ENCODE measurements at places on chromosomes 6 and 20.

DNA sequence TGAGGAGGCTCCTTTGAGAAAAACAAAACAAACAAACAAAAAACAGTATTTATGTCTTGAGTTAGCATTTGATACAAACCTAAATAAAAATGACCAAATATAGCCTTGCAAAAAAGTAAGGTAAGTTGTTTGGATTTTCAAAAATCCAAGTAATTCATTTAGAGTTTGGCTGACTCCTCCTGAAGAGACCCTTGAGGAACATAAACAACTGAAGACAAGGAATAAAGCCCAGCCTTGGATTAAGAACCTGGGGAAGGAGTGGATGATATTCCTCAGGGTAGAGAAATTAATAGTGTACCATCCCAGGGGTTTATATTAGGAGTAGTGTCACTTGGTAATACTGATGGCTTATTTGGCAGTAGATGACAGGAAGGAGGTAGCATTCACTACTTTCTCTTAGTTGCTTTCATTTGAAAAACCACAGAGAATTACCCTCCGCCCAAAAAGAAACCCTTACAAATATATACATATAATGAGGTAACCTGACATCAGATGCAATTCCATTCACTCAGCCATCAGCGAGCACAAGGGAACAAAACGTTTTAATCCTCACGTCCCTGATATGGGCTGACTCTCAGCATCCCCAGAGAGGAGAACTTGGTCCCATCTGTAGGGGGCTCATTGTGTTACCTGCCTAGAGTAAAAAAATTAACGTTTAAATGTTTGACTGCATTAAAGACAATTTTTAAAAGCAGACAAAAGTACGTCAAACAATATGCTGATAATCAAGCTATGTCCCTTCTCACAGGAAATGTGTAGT is 57.0 kb downstream of the SOBP start:
- DNase-seq = no peak

DNA sequence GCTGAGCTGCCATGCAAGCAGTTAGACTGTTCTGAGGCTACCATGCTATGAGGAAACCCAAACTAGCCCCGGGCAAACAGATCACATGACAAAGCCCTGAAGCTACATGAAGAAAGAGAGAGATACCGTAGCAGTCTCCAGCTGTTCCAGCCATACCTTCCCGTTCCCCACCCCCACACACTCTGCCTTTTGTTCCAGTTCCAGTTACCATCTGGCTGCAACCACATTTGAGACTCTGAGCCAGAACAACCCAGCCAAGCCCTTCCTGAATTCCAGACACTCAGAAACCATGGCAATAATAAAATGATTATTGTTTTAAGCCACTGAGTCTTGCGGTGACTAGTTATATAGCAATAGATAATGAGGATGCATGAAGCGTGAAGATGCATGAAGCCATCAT is 28.3 kb downstream of the RIN2 start:
- no peak for DNase-seq

- DNase-seq = no peak
These were observed 53.1 kb downstream of the PHACTR1 start for GRCh38 chr6:12769556-12770256.

GRCh38 chr6:28353981-28354676 is 4.4 kb downstream of the ZKSCAN3 start:
- DNase-seq = no peak

GRCh38 chr6:34648806-34649205 is 47.8 kb downstream of the ILRUN start:
- no peak for DNase-seq

DNA sequence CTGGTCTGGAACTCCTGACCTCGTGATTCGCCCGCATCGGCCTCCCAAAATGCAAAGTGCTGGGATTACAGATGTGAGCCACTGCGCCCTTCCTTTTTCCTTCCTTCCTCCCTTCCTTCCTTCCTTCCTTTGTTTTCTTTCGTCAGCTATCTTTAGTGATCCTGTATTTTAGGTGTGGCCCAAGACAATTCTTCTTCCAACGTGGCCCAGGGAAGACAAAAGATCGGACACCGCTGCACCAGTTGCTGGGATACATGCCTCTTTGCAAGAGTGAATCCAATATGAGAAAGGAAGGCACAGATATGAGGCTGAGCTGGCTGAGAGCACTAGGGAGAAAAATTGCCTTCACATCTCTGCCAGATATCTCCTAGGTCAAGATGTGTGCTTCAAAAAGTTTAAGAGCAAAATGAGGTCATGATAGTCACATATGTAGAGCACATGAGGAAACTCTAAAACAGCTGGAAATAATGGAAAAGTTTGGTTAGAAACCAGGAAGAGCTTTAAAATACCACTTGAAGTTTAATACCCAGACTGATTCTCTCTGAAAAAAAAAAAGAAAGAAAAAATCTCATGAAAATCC is 41.8 kb downstream of the OR2B2 start:
- no peak for DNase-seq

- peak; percentile 76 for DNase-seq
These were observed 221.6 kb downstream of the OGFRL1 start for GRCh38 chr6:71510057-71510713.

DNA sequence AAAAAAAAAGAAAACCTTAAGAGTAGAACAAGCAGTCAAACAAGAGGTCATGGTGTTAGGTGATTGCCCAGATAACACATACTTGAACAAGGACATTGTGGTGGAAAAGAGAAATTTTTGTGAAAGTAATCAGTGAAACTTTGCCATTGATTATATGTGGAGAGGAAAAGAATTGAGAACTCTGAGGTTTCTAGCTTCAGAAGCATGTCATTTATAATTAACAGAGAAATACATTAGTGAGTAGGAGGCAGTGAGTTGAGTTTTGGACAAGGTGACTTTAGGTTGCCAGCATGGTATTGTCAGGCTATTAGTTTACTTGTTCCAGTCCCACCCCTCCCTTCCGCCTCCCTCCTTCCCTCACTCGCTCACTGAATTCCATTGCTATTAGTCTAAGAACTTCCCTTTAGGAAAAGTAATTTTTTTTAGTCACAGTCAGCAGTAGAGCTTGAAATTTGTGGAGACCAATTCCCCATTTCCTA is 17.2 kb downstream of the TAB2 start:
- DNase-seq = no peak

DNA sequence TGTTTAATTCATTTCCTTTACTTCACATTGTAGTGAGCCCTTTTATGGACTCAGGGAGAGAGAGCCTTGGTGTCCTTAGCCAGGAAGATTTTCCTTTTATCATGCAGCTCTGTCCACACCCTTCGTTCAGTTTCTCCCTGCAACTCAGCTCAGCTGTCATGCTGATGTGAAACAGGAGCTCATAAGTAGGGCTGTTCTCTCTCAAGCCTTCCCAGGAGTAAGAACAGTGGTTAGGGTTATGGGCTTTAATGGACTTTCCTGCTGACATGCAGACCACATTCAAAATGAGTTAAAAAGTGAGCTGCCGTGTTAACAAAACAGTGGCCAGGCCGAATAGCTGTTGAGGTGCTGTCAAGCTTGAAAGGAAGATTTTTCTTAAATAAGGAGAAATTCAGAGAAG is 104.1 kb downstream of the BCKDHB start:
- no peak for DNase-seq

DNA sequence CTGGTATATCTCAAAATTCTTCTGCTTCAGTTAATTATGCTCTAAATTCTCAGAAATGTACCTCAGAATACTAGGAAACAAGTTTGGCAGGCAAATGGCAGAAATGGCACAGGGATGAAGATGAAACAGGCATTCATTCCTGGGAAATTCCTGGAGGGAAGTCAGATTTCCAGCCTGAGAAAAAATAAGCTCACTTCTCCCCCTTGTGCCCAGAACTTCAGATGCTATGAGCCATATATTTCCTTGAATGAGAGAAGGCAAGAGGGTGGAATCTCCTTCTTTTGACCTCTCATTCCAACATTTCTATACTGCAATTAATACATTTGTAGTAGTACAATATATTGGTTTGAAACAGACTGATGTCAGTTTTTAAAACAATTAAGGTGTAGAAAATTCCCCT is 22.8 kb downstream of the RGS17 start:
- DNase-seq = no peak

DNA sequence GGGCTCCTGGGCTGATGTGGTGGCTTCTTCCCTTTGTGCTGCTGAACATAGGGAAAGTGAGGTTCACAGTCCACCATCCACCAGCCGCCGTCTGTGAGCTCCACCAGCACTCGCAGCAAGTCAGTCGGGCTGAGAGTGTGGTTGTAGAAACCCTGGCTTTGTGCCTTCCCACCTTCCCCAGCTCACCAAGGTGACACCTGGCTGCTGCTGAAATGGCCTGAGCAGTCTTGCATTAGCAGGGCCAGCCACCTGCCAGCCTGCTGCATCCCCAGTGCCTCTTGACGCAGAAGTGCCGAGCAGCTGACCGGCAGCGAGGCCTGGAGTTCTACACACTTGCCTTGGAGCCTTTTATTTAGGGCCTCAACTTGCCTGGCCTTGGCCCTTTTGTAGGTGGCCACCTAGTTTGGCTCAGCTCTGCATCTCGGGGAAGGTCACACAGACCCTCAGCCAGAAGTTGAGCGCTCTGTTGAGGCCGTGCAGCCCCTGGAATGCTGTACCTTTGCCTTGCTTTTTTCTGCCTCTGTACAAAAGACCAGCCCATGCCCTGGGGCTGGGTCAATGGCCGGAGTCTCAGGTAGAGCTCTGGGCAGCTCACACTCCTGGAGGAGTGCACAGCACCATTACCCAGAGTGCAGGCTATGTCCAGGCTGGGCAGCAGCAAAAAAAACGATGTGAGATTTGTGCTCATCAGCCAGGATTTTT is 76.5 kb downstream of the PTPN1 start:
- no peak for DNase-seq

GRCh38 chr6:91447530-91448254 is 860.8 kb upstream of the MAP3K7 start:
- DNase-seq = no peak

DNA sequence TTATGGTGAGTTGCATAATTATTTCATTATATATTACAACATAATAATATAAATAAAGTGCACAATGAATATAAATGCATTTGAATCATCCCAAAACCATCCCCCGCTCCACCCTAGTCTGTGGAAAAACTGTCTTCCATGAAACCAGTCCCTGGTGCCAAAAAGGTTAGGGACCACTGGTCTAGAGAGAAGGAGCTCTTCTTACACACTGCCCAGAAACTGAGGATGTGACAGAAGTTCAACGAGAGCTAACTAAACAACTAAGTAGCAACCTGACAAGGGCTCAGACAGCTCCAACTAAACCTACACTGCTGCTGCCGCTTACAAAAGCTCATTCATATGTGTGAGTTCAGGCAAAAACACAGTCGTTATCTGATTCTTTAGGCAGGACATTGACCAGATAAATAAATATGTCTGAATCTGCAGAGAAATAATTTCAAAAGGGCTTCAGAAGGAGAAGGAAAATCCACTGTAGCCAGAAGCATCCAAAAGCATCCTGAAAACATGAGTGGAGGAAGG is 125.9 kb downstream of the ATXN1 start:
- DNase-seq = no peak

GRCh38 chr6:41653691-41654090 is 15.4 kb downstream of the MDFI start:
- DNase-seq = no peak

DNA sequence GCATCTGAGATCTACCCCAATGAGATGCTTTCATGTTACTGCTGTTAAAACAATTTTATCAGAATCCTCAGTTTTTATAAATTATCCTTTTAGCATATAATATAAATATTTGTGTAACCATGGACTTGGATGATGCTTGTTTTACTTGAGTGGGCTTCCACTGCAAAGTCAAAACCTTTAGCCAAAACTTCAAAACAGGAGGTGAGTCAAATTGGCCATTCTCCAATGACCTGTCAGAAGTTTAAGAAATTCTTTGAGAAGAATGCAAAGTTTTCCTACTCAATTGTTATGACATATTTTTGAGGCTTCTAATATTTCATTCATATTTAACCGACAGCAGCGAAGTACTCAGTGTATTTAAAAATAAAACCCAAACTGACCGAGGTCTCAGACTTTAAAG is 507.9 kb downstream of the EYS start:
- DNase-seq = no peak

DNA sequence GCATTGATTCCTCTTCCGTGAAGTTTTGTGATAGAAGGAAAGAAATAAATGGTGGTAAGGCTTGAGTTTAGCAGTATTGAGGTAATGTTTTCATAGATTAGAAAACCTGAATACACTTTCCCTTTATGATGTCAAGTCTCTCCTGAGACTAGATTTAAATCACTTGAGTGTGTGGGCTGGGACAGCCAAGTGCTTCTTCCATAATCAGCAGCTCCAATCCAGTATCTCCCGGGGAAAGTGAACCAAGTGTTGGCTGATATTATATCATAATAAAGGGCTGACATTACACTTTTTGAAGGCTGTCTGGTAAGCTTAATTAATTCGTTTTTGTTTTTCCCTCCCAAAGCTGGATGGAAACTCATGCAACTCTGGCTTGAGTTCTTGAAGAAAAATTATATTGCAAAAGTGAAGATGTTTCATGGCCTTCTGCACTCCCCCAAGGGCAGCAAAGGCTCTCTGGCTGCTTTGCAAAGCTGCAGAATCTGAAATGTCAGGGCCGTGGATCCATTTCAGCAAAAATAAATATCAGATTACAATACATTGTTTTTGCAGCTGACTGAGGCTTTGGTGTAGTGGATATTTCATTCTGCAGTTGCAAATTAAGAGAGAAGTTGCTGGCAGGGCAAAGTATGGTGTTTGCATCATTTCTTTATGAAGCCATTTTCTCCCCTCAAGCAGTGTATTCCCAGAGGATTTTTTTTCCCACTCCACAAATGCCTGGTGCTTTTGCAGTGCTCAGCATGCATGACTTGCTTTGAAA is 101.2 kb downstream of the MKKS start:
- peak; percentile 38 for DNase-seq

GRCh38 chr6:165817771-165818170 is 154.7 kb upstream of the PDE10A start:
- DNase-seq = no peak

GRCh38 chr6:31328355-31328960 is 28.5 kb downstream of the HLA-B start:
- no peak for DNase-seq

DNA sequence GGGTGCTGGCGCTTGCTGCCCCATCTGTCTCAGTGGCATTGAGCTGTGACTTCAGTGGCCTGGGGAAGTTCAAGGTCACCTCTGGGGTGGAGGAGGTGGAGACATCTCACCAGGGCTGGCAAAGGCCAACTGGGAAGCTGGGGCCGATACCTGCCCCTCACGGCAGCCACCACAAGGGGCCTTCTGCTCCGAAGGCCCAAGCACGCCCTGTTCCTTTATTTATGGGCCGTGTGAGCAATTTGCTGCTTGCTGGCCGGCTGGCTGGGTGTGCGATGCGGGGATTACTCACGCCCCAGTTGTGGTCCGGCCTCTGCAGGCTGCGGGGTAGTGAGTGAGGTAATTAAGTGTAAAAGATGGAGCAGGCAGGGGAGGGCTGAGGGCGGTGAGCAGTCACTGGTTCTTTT is 13.2 kb upstream of the SCRT2 start:
- DNase-seq = no peak

GRCh38 chr20:39800111-39800510 is 838.0 kb downstream of the DHX35 start:
- DNase-seq = no peak
